ENCODE measurements at places on chromosomes 3 and 15.

GRCh38 chr3:154011036-154011435, 110.2 kb upstream of the ARHGEF26 start:
- DNase-seq = no peak

GRCh38 chr3:162558016-162558415, 1061.4 kb downstream of the OTOL1 start:
- no peak for DNase-seq

DNA sequence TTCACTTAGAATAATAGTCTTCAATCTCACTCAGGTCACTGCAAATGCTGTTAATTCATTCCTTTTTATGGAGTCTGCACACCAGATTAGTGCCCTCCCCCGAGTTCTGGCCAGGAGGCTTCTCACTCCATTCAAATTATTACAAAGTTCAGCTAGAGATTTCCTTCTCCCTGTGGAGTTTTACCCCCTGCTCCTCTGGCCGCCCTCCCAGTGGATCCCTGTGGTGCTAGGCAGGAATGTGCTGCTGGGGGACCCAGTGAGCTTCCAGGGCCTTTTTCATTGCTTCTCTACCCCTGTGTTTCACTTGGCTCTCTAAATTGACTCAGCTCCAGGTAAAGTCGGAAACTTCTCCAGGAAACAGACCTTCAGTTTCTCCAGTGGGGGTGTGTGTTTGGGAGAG, 42.7 kb upstream of the CD200R1L start:
- DNase-seq = no peak

GRCh38 chr15:96327155-96327741, 3.3 kb upstream of the NR2F2 start:
- DNase-seq = no peak

- no peak for DNase-seq
Measured at GRCh38 chr3:156425651-156426050, 129.3 kb downstream of the SSR3 start.
